Cerebellar cortex (tissue), 1 donor: ENCODE measurements at places on chromosomes 6 and 20.

DNA sequence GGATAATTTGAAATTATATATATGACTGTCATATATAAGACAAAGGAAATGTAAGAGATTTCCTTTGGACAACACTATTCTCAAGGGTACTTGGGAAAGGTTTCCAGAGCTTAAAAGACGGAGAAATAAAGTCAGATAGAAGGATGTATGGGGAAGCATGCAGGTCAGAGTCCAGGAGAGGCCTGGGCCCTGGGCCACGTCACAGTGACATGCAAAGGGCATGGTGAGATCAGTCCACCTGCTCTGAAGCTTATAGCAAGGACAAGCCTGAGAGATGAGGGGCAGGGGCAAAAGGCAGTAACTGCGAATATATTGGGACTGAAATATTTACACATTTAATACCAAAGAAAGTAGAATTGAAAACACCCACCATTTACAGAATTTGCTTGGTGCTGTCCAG, 24.6 kb upstream of the GMDS start:
- DNase-seq = no peak

DNA sequence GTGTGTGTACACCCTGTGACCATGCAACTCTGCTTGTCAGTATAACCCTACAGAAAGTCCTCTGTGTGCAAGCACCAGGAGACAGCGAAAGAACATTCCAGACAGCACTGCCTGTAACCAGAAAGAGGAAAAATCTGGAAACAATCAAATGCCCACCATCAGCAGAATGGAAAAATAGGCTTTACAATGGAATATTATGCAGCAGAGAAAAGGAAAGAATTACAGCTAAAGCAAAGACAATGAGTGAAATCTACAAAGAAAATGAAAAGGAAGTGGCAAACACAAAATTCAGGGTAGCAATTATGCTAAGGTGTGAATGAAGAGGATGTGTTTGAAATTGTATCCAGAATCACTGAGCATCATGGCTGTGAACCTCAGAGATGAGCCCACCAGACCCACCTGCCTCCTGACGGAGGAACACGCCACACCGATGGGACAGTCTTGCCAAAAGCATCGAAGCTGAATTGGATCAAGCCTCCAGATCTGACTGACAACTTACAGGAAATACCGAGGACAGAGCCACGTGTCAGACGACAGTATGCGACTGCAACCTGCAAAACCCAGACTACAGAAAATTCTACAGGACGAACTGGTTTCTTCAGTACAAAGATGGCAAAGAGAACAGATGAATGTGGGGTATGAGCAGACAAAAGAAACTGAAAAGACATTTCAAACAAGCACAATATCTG, 133.2 kb downstream of the NFATC2 start:
- DNase-seq = no peak

- DNase-seq = no peak
These were observed 100.9 kb downstream of the RCAN2 start for GRCh38 chr6:46390153-46390876.

DNA sequence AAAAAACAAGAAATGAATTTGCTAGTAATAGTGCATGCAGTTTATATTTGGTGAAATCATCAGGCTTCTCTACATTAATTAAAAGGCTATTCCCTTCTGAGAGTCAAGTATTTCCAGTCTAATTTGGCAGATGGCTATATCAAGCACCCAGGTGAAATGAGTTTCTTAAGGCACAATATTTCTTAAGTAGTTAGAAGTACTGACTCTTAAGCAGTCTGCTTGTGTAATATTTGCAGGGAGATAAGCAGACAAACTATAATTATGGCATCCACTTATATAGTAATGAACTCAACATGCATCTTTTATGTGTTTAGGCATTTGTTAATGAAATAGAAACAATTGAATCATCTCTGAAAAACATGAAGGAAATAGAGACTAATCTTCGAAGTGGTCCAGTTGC, 189.2 kb downstream of the UTRN start:
- no peak for DNase-seq

- DNase-seq = peak; percentile 93
These were observed 166.4 kb upstream of the RNF217 start for GRCh38 chr6:124795643-124796463.

DNA sequence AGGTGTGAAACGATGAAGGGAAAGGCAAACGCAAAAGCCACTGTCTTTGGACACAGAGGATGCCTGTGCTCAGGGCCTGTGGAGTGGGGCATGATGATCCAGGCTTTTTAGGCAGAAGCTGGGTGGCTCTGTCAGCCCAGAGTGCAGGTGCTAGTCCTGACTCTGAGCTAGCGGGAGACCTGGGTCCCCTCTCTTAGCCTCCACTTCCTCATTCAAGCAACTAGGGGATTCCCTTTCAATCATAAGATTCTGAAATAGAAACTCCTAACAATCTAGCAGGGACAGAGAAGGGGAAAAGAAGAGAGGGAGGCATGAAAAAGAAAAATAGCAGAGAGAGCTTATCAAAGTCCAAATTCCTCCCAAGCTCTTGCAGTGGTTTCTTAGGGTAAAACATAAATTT, 7.6 kb upstream of the HIVEP2 start:
- no peak for DNase-seq

DNA sequence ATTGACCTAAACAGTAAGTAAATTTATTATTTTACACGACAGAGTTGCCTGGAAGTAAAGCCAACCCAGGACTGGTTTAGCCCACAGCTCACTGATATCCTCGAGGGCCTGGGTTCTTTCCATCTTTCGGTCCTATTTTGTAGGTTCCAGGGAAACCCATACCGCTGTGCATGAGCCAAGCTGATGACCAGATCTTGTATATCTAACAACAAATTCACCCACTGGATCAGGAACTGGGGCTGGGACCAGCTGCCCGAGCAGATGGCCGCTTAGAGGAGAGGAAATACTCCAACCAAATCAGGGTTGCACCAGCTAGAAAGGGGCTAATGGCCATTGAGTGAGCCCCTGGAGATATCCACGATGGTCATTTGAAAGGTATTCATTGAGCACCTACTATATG, 139.2 kb downstream of the BACH2 start:
- DNase-seq = peak; percentile 59

DNA sequence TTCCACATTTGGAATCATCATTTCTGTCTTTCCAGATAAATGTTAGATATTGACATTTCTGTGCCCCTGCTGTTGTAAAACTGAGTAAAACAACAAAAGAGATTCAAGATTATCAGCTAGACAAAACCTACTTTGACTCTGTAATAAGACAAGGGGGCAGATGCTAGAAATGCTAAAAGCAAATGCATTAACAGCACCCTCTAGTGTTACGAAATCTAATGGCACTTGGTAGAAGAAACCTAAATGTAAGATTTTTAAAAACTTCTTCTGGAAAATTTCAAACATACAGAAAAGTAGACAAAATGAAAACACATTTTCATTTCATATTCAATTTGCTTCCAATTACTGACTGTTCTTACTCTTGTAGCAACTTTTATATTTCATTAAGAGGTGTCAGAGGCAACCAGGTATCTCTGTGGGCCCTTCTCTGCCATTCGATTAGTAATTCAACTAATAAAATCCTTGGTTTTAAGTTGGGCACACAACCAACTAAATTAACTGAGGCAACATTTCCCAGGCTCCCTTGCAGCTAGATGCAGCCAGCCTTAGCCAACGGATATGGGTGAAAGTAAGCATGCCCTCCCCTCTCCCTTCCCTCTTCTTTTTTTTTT, 45.0 kb downstream of the SLC23A2 start:
- peak; percentile 81 for DNase-seq

GRCh38 chr20:24895898-24896658, 53.0 kb upstream of the CST7 start:
- DNase-seq = no peak

GRCh38 chr20:19283490-19284025, 71.1 kb downstream of the SLC24A3 start:
- DNase-seq = no peak

GRCh38 chr6:89364586-89364985, 12.1 kb upstream of the UBE2J1 start:
- no peak for DNase-seq

- no peak for DNase-seq
These were observed 108.4 kb upstream of the ESR1 start for GRCh38 chr6:151698931-151699700.

GRCh38 chr20:45765980-45766379, 25.7 kb downstream of the WFDC3 start:
- no peak for DNase-seq

DNA sequence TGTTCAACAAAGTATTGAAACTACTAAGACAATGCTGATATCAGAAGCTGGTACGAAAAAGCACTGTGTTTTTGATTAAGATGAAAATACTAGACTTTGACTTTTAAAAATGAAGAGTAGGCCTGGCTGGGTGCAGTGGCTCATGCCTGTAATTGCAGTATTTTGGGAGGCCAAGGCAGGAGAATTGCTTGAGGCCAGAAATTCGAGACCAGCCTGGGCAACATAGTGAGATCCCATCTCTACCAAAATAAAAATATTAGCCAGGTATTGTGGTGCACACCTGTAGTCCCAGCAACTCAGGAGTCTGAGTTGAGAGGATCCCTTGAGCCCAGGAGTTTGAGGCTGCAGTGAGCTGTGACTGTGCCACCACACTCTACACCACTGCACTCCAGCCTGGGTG, 43.4 kb downstream of the TIAM2 start:
- DNase-seq = no peak

DNA sequence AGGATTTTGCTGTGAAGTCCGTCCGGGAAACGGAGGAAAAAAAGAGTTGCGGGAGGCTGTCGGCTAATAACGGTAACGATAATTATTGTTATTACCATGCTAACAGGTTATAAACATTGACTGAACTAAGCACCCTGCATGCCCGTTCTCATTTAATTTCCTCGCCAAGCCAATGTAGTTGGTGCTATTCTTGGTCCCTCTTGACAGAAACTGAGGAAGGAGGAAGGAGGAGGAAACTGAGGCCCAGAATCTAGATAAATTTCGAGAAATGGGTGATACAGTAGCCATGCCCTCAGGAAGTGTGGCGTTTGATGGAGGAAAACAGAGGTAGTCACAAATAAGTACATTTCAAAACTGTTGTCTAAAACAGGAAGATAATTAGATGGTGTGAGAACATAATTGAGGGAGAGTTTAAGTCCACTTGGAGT, 474 bp downstream of the TPX2 start:
- DNase-seq = no peak

GRCh38 chr6:127267646-127268625, 1.3 kb downstream of the RNF146 start:
- DNase-seq = peak; percentile 41

- DNase-seq = no peak
These were observed 43.8 kb upstream of the DSE start for GRCh38 chr6:116326996-116327395.

- peak; percentile 63 for DNase-seq
These were observed 19.3 kb upstream of the NEDD9 start for GRCh38 chr6:11251553-11252360.

DNA sequence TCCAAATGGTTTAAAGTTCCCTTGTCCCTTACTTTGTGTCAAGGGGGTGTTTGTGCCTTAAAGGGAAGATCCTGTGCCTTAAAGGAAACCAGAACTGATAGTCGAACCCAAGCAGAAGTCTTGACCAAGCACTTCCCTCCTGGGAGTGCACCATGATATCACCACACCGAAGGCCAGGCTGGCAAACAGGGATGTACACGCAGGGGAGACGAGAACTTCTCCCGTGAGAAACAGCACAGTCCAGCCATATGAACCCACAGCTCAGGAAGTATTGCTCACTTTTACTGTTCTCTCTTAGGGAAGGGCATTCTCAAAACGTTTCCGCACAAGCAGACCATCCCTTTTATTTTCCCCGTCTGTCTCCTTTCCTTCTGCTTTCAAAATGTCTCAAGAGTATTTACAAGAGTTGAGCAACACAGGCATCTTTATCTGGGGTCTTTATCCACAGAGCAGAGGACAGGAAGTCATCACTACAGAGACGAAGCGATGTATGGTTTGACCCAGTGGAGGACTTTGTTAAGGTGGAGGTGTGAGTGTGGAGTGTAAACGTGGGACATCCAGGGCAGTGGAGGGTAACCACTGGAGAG, 12.8 kb upstream of the SERPINB1 start:
- DNase-seq = no peak

DNA sequence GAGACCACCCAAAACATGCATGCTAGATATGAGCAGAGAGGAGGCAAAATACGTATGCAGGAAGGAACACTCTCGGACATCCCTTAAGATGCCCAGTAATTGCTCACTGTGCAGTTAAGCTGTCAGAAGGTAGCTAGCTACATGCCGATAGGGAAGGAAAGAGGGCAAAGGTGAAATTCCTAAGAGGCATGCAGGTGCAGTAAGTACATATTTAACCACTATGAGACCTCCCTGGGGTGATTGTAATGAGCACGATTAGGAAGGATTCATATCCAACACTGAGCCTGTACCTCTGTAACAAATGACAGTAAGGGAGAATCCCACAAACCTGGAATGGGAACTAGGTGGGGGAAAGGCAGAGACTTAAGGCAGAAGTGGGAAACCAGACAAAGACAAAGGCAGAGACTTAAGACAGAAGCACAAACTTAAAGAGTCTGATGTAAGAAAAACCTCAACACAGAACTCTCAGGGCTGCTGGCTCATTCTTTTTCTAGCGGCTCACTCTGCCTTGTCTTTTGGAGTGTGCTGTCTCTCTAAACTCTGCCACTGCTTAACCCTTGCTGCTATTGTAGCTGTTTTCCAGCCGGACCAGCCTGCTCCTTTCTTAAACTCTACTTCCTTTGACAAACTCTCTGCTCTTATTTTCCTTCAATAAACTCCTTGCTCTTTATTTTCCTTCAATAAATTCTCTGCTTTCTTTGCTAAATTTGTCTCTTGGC, 148.1 kb downstream of the UBE3D start:
- DNase-seq = no peak

GRCh38 chr20:25057234-25058050, 497 bp downstream of the ACSS1 start:
- peak; percentile 48 for DNase-seq

- no peak for DNase-seq
These were observed 400.7 kb downstream of the ZFAND3 start for GRCh38 chr6:38220069-38220723.

DNA sequence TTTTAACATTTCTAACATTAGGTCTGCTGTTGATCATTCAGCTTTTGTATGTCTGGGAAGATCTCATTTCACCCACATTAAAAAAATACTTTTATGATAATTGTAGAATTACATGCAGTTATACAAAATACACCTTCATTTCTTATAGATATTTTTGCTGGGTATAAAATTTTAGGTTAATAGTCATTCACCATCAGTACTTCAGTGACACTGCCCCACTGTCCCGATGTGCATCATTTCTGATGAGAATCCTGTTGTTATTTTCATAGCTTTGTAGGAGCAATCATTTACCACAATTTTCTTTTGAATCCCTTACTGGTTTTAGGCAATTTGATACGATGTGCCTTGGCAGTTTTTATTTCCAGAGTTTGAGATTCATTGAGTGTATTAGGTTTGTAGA, 173.6 kb downstream of the JARID2 start:
- no peak for DNase-seq

DNA sequence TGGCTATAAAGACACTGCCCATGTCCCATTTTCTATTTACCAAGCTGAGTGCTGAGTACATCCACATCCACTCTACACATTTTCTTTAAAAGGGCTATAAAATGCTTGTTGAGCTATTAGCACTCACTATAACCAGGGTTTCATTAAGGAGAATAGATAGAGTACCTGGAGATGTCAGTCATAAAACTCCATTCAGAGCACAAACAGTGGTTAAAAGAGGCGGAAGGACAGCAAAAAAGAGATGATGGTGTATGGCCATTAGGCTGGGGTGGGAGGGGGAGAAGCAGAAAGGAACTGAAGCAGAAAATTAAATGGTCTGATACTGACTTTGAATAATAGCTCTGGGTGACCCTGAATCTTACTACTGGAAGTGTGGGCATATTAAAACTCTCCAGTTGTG, 609.9 kb upstream of the MAP3K7 start:
- DNase-seq = no peak
